RWPE1 (cell line): ENCODE measurements at places on chromosomes 12 and 14.
A peak's percentile ranks its signal among the peaks of the same experiment; 100 is the strongest.

DNA sequence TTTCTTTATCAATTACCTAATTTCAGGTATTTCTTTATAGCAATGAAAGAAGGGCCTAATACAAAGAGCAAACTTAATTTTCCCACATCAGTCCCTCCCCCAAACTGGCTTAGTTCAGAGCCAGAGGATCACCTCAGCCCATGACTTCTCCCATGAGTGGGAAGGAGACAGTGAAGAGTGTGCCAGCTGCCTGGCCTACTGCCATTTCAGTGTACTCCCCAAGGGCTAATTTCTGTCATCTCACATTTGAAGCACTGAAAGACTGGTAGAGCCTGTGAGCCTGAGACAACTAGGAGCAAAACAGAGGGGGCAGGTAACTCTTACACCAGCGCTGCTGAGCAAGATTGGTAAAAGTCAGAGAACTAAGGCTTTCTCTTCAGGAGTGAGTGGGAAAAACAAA is 29.1 kb upstream of the ADAM20 start:
- DNase-seq: no peak

- no peak for DNase-seq
These were observed 5.2 kb downstream of the NFKBIA start for GRCh38 chr14:35399083-35399937.

GRCh38 chr12:52741375-52742195 is 35.6 kb downstream of the KRT76 start:
- DNase-seq: peak; percentile 62

GRCh38 chr12:22765421-22766130 is 140.6 kb downstream of the ETNK1 start:
- DNase-seq: no peak

GRCh38 chr14:65062096-65063075 is 39.9 kb downstream of the MAX start:
- DNase-seq: no peak

- DNase-seq: no peak
These were observed 137.9 kb downstream of the TTC8 start for GRCh38 chr14:88962356-88962755.

- no peak for DNase-seq
These were observed 121.6 kb downstream of the TMEM121 start for GRCh38 chr14:105647784-105648608.

- no peak for DNase-seq
These were observed 531.0 kb downstream of the CCER1 start for GRCh38 chr12:90423965-90424364.

DNA sequence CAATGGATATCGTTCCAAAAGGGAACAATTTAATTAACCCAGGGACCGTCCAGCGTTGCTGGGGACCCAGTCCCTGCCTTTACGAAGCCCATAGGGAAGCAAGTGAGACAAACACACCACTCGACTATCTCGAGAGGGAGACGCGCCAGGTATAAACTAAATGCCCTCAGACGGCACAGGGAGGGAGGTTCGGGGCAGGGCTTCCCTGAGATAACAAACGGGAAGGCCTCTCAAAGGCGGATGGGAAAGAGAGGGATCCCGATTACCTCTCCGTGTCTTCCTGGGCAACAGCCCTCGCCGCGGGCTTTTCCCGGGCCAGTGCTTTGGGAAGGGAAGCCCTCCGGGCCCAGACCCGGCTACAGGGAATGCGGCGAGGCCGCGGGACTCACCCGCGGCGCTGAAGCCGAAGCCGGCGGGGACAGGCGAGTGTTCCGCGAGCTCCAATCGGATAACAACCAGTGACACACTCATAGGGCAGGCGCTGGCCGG is 390 bp downstream of the BRAP start:
- peak; percentile 52 for DNase-seq

DNA sequence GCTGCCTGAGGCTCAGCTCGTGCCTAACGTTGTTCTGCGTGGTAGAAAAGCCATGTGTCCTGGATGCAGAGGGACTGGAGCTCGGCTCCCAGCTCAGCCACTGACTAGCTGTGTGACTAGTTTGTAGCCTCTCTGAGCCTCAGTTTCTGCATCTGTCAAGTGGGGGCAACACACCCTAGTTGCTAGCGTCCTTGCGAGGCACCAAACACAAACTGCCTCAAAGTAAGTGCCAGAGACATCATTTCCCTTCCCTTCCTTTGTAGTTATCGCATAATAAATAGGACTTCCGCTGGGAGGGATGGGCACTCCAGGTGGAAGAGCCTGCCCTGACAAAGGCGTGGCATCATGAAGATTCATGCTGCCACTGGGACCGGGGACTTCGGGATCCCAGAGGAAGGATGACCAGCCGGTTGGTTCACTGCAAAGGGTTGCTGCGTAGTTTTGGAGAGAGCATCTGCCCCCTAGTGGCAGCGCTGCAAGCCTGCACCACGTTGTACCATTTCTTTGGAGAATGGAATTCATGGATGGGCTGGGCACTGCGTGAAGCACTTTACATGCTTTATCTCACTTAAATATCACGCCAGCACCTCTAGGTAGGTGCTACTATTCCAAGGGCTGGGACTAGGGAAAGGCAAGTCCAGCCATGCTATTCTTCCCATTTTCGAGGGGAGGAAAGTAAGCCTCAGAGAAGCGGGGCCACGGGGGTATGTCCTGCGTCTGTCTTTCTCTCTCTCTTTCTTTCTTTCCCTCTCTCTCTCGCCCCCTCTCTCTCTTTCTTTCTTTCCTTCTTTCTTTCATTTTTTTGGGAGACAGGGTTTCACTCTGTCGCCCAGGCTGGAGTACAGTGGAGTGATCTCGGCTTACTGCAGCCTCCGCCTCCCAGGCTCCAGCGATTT is 4.6 kb downstream of the CCDC197 start:
- peak; percentile 67 for DNase-seq

DNA sequence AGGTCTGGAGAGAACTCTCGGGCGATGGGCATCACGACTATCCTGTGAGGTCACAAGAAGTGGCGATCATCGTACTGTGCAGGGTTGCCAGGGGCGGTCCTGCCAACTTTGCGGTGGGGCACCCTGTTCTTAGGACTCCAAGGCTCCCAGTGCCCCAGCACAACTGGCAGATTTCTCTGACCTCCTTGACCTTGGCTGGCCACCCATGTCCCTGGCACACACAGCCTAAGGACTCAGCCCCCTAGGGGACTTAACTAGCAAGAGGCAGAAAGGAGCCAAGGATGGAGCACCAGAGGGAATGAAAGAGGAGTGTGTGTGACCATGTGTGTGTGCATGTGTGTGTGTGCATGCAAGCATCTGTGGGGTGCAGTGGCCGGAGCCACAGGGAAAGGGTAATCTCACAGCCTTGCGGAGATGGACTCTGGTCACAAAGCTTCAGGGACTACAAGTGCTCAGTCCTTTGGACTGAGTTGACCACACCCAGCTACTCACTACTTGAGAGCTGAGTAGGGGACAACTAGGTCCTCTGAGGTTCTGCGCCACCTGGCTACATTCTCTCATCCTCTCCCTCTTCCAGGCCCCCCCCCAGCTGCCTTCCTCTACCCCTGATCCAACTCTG is 13.7 kb downstream of the SLC48A1 start:
- no peak for DNase-seq

DNA sequence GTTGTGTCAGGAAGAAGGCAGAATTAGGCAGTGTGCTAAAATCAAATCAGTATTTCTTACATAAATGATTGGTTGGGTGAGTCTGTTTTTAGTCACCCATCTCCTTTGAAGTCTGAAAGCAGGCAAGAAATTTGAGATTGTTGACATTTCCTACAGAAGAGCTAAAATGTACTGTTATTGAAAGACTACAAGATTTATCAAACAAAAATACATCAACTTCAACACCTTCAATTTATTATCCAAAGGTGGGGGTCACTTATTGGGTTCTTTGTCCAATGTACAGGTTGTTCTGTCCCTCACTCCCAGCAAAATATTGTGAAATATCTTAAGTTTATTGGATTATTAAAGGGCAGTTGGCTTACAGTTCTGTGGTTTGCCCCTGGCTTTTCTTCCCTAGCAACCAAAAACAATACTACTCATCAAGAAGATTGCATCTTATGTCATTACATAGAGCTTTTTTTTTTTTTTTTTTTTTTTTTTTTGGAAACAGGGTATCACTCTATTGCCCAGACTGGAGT is 20.6 kb upstream of the PKP2 start:
- DNase-seq: peak; percentile 51

DNA sequence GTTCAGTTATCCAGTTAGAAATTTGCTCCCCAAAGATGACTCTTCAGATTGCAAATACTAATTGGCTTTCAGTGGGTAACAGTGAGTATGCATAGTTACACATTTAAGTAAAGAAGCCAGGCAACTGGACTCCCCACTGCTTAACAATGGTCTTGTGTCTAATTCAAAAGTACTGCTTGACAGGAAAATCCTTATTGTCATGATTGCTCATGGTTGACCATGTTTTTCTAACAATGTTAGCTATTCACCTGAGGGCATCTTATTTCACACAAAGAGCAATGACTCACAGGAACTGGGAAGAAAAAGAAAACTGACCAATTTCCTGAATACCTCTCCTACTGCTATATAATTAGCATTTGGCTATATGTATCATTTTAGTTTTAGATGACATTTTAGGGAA is 33.7 kb upstream of the ALG10B start:
- DNase-seq: peak; percentile 47

- no peak for DNase-seq
These were observed 624.8 kb upstream of the TMEM132C start for GRCh38 chr12:127642208-127642607.

GRCh38 chr12:34363050-34363673 is 340.9 kb downstream of the ALG10 start:
- peak; percentile 8 for DNase-seq

DNA sequence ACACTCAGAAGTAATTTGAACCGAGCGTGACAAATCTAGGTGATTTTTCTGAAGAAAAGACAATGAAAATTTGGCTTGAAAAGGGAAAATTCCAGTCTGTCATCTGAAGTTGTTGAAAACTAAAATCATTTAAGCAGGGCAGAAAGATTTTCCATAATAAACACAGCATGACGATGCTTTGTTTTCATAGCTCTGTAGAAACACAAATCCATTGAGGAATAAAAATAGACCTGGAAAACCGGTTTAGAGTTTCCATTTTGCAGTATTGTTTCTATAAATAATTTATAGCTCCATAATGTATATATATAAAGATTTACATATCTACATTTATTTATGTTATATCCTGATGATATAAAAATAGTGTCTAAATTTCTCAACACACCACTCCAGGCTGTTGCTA is 1918.5 kb upstream of the FLRT2 start:
- DNase-seq: no peak

- peak; percentile 88 for DNase-seq
These were observed 37.3 kb downstream of the ACTN1 start for GRCh38 chr14:68941820-68942219.
